Anterior cingulate cortex (tissue), 58 donors: ENCODE measurements at places on chromosomes 2 and 18.

DNA sequence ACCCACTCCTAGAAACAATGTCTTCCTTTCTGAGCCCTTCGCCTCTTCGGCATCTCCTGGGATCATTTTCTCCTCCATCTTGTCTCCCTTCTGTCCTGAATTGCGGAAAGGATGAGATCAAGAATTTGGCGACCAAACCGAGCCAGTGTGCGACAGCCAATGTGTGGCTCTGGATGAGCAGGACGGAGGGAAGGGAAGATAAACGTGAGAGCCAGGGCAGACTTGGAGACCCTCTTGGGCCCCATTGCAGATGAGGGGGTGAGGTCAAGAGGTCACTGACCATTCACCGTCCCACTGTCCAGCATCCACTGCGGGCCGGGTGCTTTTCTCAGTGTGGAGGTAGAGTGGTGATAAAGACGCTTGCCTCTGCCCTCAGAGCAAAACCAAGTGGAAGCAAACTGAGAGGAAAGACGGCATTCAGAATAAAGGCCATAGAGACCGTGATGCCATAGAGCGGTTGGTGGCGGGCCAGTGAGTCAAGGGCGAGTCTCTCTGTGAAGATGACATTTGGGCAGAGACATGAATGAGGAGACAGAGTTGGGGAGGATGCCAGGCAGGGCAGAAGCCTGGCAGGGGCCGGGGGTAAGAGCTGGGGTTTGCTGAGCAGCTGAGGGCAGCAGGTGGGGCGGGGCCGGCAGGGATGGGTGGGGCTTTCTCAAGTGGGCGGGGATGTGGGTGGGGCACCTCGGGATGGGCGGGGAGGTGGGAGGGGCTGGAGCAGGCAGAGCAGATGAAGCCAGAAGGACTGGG lies 55.6 kb downstream of the ACAA2 start:
- DNase-seq = no peak

- DNase-seq = no peak
These were observed 772.0 kb downstream of the CNTNAP5 start for GRCh38 chr2:124797049-124797448.

- DNase-seq = no peak
These were observed 14.4 kb downstream of the INHBB start for GRCh38 chr2:120360307-120360855.

- no peak for DNase-seq
These were observed 119.1 kb downstream of the CCDC74A start for GRCh38 chr2:131646669-131647297.

- no peak for DNase-seq
These were observed 46.3 kb downstream of the MTCL1 start for GRCh38 chr18:8751692-8752091.

DNA sequence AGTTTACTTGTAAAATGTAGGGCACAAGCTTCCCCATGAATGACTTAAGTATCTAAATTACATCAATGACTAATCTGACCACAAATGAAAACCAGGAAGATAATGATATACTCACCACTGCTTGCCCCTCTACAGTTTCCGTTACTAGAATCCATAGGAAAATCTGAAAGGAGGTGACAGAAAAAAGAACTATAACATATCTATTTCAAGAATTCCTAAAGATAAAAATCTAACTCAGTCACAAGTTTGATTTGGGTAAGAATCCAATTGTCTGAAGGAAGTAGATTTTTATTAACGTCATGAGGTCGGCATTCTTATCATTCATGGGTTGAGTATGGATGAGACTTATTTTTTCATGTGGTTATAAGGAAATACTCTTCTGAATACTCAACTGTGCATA lies 7.8 kb downstream of the FRZB start:
- no peak for DNase-seq

GRCh38 chr2:36653967-36654694 lies 42.4 kb upstream of the VIT start:
- DNase-seq = no peak

DNA sequence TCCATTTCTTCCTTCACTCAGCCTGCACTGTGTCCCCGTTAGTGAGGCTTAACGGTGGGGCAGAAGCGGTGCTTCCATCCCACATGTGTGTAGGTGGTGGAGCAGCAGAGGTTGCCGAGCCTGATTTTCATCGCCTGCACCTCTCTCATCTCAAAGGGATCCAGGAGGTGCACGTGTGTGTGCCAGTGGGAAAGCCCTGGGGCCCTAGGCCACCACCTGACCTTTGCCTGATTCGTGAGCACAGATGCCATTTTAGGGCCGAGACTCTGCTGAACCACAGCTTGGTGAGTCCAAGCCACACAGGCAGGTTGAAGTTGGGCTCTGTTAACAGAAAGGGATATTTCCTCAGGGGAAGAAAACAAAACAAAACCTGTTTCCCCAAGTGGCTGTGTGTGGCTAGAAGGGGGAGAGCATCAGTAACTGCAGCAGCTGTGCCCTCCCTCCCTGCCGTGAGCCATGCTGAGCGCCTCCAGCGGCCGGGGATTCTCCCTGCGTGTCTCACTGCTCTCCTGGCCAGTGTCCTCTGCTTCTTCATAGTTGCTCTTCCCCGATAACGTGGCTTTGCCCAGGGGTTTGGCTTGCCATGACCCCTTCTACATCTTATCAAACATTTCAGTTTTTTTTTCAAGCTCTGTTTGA lies 81.5 kb downstream of the MAPRE2 start:
- peak; percentile 46 for DNase-seq

DNA sequence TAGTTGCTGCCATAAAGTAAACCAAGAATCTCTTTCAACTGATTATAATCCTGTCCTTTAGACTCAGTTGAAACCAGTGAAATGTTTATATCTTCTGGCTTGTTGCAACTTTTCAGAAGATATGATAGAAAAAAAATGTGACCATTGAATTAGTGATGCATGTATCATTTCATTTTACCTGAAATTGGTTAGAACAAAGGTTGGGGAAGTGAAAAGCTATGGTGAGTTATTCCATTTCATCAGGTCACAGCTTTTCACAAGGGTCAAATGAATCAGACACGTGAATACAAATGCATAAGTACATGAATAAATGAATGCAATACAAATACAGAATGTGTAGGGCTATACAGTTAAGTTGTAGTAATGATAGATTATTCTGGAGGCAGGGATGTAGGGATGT lies 15.1 kb downstream of the CCDC85A start:
- DNase-seq = no peak

DNA sequence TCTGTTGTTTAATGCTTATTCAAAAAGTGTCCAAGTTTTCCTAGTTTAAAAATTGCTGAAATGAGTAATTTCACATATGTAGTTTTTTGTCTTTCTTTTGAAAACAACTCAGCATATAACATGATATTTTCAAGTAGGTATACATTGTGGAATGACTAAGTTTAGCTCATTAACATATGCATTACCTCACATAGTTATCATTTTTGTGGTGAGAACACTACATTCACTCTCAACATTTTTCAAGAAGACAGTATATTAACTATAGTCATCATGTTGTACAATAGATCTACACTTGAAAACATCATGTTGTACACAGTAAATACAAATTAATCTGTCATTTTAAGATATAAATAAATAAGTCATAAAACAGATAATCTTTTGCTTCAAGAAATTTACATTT lies 340.0 kb downstream of the CCDC85A start:
- no peak for DNase-seq

DNA sequence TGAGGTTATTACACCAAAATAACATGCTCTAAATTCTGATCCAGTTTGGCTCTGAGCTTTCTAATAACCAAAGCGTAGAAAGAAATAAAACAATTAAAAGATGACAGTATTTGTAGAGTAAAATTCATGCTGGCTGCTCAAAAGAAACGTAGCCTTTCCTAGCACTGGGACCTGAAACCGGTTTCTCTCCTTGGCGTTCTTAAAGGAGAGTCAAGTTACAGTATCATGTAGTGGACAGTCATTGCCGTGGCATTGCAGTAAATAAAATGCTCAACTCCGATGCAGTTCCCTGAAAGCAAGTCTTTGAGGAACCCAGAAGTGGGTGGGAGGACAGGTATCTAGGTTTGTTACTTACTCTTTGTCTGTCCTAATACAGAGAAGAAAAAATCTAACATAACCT lies 52.7 kb upstream of the ITM2C start:
- DNase-seq = no peak

DNA sequence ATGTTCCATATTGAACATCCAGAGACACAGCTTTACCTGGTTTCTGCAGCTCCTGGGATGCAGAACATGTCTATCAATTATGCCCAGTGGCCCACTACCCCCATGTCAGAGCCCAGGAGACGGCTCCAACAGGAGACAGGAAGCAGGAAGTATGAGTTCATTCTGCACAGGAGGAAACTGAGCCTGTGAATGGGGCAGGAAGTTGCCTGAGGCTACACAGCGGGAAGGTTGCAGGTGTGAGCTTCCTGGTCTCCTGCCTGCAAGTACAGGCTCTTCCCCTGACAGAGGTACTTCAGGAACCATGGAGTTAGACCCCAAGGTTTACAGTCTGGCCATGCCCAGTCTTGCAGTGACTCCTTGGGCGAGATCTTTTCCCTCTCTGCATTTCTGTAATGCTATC lies 2.8 kb upstream of the BOK start:
- no peak for DNase-seq

GRCh38 chr2:67642046-67642382 lies 244.9 kb downstream of the ETAA1 start:
- DNase-seq = no peak

GRCh38 chr2:37896319-37896718 lies 28.8 kb upstream of the RMDN2 start:
- DNase-seq = no peak

- no peak for DNase-seq
These were observed 918.1 kb upstream of the LRATD1 start for GRCh38 chr2:13714466-13714865.

DNA sequence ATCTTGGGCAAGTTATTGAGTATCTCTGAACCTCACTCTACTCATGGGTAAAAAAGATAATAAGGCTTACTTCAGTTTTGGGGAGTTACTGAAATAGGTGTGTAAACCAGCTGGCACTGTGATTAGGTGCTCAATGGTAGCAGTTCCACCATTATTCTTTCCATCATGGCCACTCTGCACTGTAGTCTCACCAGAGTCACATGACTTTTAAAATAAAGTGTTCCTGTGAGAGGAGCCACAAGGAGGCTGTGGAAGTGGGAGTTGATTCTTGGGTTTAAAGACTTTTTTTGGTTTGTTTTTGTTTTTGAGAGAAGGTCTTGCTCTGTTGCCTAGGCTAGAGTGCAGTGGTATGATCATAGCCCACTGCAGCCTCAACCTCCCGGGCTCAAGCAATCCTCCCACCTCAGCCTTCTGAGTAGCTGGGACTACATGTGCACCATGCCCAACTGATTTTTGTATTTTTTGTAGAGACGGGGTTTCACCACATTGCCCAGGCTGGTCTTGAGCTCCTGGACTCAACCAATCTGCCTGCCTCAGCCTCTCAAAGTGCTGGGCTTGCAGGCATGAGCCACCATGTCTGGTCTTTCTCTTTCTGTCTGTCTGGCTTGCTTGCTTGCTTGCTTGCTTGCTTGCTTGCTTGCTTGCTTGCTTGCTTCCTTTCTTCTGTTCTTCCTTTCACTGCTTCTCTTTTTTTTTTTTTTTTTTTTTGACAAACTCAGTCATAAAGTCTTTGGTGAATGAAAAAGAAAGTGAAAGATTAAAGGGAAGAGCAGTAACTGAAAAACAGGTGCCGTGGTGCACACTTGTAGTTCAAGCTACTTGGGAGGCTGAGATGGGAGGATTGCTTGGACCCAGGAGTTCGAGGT lies 21.2 kb upstream of the ACVR1 start:
- no peak for DNase-seq

DNA sequence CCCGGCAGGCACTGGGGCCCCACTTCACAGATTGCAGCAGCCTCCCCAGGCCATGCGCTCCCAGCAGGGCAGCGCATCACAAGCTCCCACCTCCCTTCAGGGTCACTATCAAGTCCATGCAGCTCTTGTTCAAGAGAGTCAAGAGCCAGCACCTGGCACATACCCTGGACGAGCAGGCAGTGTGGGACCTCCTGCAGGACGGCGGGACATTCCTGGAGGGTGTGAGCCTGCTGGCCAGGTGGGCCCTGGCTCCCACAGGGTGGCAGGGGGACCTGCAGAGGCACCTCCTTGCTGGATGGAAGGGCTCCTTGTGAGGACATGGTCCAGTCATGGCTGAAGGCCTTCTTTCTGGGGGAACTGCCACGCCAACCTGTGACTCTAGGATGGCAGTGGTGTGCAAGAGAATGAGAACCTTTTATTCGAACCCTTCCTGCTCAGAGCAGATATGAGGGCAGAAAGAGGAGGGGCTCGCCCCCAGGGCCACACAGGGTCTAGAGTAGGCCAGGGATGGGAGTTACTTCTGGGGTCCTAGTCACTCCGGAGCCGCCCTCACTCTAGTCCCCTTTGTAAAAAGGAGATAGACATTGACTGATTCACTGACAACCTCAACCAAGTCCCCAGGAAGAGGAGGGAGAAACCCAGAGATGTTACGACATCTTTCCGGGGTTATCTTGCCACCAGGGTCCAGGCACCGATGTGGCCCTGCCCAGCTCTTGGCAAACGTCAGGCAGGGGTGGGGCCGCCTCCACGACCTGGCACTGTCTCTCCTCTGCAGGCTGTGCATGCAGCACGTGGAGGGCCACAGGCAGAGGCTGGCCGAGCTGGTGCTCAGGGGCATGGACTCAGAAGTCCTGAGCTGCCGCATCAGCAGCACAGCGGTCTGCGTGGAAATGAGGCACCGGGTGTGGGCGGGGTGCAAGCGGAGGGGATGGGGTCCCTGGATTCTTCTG lies 31.3 kb downstream of the HJURP start:
- DNase-seq = no peak

DNA sequence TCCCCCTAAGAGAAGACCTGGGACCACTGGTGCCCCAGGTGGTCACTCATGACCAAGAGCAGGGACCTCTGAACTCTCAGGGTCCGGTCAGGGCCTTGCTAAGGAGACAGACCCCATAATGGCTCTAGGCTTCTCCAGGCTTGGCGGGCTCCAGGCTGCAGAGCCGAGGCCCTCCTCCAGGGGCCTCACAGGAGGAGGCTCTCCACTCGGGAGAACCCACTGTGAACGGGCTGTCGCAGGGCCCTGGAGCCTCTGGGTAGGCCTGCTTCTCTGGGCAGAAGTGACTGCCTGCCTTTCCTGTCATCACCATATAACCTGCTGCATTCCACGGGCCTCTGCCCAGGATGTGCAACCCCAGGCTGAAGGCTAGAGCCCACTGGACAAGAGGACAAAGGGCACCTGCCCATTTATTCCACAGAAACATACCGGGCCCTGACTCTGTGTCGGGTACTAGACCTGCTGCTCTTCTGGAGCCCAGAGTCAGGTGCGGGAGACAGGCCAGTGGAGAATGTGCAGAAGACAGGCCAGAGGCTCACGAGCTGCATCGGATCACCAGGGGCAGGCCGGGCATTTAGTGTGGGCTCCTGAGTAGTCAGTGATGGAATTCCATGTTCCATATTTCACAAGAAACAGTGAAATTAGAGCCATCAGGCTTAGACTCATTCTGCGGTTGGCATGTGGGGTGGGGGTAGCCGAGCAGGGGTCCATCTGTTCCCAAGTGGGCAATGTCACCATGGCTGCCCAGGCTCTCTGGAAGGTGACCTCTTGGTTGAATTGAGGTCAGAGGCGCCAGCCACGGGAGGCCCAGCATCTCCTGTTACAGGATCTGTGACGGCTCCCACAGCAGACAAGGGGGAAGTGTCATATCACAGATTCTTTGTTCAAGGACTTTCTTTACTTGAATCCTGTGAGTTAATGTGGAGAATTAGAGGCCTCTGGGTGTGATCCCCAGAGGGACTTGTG lies 220.8 kb downstream of the SH3RF3 start:
- DNase-seq = no peak
